ENCODE measurements at places on chromosomes 16 and 17. TPM values are rescaled to one million over a fixed set of nuclear protein-coding genes. Genes with fewer than 3 reads are reported as not detected.

Gene ATP6V0C
- total RNA-seq, result 94.2 TPM

Gene DBNDD1
- total RNA-seq, result 0.70 TPM

GRCh38 chr17:64145375-64145750, 15.4 kb upstream of the ERN1 start:
- no peak for DNase-seq

- DNase-seq, result no peak
Measured at GRCh38 chr17:30720013-30720471, 104.5 kb downstream of the CRLF3 start.

DNA sequence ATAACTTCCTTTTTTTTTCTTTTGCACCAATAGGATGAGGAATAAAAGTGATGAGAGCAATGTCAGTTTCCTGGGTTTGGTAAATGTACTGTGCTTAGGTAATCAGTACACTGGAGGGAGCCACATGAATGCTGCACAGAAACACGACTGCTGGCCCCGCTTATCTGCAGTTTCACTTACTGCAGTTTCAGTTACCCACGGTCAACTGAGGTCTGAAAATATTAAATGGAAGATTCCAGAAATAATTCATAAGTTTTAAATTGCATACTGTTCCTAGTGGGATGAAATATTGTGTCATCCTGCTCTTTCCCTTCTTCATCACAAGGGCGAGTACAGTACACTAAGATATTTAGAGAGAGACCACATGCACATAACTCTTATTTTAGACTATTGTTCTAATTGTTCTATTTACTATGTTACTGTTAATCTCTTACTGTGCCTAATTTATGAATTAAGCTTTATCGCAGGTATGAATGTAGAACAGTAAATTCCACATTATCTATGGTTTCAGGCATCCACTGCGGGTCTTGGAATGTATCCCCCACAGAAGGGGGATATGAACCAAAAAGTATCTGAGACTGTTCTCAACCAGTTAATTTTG, 6.4 kb upstream of the LGALS3BP start:
- no peak for DNase-seq

DNA sequence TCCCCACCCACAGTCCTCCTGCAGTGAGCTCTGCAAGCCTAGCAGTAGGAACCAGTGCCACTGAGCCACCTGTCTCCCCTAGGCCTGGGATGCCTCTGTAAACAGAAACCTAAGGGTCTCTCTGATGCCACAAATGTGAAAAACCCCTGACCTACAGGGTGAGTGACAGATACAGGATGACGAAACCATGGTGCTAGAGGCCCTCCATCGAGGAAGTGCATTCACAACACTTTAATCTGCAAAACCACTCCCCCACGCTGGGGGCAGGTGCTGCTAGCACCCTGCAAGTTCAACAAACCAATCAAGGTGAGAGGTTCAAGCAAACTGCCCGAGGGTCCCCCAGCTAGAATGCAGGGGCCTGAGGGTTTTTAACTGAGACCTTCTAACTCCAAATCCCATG, 59.5 kb downstream of the CDYL2 start:
- DNase-seq, result peak; percentile 11

- peak; percentile 58 for DNase-seq
Measured at GRCh38 chr17:6435968-6436367, 1.0 kb upstream of the AIPL1 start.

- no peak for DNase-seq
Measured at GRCh38 chr17:15470536-15470935, 3.1 kb upstream of the CDRT4 start.

- DNase-seq, result no peak
Measured at GRCh38 chr17:8087952-8088230, 375 bp upstream of the ALOX12B start.

- DNase-seq, result no peak
Measured at GRCh38 chr17:69978056-69978646, 96.9 kb upstream of the KCNJ16 start.

GRCh38 chr17:28901866-28902818, 737 bp downstream of the DHRS13 start:
- peak; percentile 64 for DNase-seq

GRCh38 chr17:20924306-20924705, 118.5 kb downstream of the USP22 start:
- no peak for DNase-seq
